Activated T-helper 1 cell treated with Interleukin-2 at 50 U/mL for 16 hours (primary cell): ENCODE measurements at places on chromosomes 5 and 9.

DNA sequence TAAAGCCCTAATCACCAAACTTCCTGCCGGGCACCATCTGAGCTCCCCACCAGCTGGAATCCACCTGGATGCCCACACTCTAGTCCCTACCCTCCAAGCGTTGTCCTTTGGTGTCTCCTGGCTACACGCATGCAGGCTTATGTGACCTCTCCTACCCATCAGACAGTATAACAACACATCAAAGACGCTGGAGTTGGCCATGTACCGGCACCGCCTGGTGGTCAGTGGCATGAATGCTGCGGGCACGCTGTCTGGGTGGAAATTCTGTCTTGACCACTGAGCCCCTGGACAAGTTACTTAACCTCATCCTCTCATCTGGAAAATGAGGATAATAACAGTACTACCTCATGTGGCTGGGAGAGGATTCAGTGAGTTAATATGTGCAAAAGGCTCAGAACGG, 23.4 kb upstream of the CORO2A start:
- no peak for DNase-seq

DNA sequence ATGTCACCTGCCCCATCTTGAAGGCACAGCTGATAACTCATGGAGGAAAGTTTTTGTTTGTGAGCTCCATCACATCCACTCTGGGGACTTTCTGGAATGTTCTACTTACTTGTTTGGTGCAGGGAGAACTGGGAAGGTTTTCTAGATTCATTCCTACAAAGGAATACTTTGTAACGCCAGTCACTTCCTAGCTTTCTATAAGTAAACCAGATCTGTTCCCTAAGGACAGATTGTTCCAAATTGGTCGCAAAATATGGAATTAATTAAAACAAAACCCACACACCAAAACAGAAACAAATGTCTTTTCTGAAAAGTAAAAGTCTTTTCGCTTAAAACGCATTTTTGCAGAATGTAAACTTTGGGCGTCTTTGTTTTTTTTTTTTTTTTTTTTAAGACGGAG, 167.6 kb downstream of the PDZD2 start:
- DNase-seq: no peak

GRCh38 chr5:21817668-21818369, 1035.3 kb downstream of the CDH12 start:
- no peak for DNase-seq

DNA sequence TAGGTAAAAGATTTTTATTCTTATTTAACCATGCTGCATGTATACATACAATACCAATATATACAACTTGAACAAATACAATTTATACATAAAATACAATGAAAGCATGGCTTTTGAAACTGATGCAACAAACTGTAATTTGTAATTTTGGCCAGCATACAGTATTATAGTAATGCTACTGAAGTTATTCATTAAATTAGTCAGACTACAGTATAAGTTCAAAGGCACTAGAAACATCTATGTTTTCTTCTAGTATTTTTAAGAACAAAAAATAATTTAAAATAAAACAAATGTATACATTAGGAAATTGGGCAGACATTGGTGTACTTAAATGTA, 18.8 kb downstream of the IL4 start:
- DNase-seq: no peak

- no peak for DNase-seq
These were observed 18.9 kb downstream of the KIF24 start for GRCh38 chr9:34310215-34310614.

DNA sequence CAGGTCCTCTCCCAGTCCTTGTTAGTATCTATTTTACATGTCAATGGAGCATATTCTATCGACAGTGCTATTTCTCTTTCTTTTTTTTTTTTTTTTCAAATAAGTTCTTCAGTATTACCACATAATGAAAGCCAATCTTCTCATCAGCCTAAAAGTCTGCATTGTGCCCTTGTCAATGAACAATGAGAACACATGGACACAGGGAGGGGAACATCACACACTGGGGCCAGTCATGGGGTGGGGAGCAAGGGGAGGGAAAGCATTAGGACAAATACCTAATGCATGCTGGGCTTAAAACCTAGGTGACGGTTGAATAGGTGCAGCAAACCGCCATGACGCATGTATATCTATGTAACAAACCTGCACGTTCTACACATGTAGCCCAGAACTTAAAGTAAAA, 47.7 kb upstream of the TEX48 start:
- DNase-seq: no peak

DNA sequence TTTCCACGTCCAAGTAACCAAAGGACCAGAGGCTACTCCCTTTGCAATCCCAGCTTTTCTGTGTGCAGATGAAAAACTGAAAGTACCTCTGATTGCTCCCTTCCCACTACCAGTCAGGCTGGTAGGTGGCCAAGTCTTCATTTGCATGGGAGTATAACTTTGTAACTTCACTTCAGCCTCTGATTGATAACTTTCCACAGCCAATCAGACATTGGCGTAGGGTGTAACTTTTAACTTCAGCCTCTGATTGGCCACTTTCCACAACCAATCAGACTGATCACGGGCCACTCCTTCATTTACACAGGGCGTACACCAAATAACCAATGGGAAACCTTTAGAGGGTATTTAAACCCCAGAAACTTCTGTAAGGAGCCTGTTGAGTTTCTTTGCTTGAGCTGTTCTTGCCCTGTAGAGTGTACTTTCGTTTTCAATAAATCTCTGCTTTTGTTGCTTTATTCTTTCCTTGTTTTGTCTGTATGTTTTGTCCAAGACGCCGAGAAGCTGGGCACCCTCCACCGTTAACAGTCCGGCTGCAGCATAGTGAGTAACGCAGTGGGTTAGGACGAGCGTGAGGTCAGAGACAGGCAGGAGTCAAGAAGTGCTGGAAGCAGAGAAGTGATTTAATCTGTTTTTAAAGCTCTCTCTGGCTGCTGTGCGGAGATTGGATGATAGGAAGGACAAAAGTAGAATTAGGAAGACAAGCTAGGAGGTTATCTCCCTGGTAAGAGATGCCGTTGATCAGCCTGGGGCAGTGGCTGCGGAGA, 3.5 kb upstream of the EXOSC2 start:
- DNase-seq: no peak

GRCh38 chr5:133829786-133830185, 138.6 kb downstream of the C5orf15 start:
- DNase-seq: no peak

DNA sequence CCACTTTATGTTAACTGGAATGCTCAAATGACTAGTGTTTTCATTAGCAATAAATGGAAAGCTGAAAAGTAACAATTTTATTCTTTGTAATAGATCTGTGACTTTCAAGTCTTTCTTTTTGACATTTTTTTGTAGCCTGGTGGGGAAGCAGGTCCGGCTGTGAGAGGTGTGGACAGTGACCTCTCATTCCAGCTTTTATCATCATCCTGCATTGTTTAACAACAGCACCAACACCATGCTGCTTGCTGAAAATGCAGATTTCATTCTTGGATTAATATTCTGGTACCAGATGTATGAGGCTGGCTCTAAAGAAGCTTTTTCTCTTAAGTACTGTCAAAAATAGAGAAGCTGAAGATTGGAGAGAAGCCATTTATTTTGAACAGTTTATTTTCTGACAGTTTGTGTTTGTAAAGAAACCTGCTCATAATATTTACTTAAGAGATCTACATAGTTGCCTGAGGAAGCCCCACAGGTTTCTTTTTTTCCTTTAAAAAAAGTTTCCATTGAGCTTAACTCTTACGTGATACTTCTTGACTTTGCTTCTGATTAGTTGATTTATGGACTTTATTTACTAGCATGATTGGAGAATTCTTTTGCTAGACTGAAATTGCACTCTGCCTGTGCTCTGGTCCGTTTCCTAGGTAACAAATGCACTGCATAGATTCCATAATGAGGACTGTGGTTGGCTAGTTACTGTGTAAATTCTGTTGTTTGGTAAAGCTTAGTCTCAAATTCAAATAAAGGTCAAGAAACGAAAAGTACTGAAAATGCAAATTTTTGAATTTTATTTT, 3.4 kb downstream of the KIAA1958 start:
- DNase-seq: no peak

DNA sequence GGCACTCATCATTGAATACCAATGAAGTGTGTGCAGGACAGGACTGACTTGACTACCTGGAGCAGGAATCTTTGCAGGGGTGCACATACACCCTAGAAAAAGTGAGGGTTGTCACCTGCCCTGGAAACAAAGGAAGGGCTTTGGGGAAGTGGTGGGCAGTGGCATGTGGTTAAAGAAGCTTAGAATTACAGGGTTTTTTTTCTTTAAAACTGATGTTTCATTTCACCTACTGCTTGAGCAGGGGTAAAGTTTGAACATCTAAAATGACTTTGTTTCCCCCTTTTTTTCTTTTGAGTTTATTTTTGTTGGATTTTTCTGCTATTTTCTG, 2.0 kb upstream of the KDM3B start:
- DNase-seq: no peak

DNA sequence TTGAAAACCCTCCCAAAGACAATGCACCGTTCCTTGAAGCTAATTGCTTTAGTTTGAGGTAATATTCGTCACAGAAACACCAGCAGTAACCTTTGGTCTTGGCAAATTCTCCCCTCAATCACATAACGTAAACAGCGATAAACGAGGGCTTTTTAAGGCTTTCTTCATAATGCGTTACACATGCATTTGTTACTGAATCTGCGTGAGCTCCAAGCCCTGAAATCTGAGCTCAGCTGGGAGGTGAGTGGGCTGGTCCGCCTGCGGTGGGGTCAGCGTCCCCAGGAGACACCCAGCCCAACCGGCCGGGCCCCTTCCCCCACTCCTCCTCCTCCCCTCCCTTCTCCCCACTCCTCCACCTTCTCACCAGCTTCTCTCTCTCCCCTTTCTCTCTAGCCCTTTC, 91.1 kb downstream of the BARX1 start:
- no peak for DNase-seq

- no peak for DNase-seq
These were observed 9.4 kb upstream of the RAD23B start for GRCh38 chr9:107273634-107274033.

GRCh38 chr9:121447321-121447834, 52.3 kb downstream of the GGTA1 start:
- DNase-seq: no peak

GRCh38 chr5:73433272-73433981, 15.2 kb downstream of the FOXD1 start:
- DNase-seq: no peak

DNA sequence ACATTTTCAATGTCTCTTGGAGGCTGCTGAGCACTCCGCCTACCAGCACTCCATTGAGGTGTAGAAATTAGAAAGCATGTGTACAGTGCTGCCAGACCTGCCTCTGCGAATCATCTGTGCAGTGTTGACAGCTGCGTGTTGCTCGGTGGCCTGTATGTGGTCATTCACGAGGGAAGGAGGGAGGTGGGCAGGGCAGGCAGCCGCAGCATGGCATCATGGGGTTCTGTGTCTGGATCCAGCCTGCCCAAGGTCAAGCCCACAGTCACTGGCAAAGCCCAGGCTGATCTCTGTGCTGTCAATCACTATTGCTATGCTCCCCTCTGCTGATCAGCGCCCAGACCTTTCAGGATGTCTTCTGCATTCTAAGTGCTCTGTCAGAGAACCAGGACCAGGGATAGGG, 8.0 kb upstream of the PDZD2 start:
- DNase-seq: no peak

- no peak for DNase-seq
These were observed 161.9 kb downstream of the TRIO start for GRCh38 chr5:14305045-14305444.

GRCh38 chr5:16934123-16934522, 2.0 kb downstream of the MYO10 start:
- DNase-seq: no peak

DNA sequence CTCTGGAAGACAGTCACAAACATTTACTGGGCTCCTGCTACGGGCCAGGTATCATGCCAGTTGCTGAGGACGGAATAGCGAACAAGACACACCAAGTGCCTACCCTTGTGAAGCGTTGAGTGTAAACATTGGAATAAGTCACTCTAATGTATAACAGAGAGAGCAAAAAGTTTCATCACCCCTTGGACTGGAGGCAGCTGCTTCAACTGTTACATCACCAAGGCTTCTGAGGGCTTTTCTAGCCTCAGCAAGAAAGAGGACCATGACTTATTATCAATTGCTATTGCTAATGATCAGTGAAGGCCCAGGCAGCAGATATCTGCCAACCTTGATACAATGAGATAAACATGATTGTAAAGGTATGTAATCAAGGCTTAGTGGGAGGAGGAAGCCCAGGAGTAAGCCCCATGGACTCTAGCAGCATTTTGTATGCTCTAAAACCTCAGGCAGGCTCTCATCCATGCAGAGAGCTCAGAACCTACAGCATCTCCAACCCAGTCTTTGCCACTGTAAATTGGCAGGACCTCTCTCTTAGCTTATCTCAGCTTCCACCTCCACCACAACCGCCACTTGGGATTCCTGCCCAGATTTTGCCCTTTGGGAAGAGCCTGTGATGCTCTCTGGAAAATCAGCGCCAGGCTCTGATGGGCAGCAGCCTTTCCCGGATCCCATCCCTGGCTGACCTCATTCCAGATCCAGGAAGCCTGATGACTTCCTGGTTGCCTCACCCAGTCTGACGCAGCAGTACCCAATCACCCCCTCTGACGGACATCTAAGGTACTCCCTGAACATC, 54.5 kb downstream of the ADAM19 start:
- no peak for DNase-seq

- no peak for DNase-seq
These were observed 975 bp downstream of the AGXT2 start for GRCh38 chr5:35046774-35047173.

- no peak for DNase-seq
These were observed 136.2 kb downstream of the DMXL1 start for GRCh38 chr5:119207105-119207504.

- no peak for DNase-seq
These were observed 16.7 kb downstream of the TCF7 start for GRCh38 chr5:134131165-134131564.

DNA sequence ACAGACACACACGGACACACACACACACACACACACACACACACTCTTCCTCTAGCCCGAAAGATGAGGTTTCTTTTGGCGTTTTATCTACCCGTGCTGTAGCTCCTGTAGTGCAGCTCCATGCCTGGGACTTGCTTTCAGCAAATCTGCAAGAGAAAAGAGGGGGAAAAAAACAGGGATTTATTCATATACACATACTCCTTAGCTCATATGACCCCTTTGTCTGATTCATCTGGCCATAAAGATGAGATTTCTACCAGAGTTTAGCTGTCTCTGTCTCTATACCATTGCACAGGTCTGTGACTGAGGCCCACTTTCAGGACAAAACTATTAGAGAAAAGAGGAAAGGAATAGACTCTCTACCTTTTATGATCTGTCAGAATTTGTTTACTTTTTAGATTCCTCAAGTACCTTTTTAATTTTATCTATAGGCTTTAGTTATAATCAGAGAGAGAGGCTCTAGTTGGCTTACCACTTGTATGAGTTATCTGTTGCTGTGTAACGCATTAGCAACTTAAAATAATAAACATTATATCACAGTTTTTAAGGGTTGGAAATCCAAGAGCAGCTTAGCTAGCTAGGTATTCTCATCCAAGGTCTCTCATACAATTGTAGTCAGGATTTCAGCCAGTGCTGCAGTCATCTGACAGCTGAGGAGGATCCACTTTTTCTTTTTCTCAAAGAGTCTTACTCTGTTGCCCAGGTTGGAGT, 14.7 kb downstream of the SNX2 start:
- DNase-seq: no peak

- DNase-seq: no peak
These were observed 33.1 kb downstream of the SCGB3A1 start for GRCh38 chr5:180558232-180558631.
